ENCODE measurements at places on chromosomes 11 and 22. TPM values are rescaled to one million over a fixed set of nuclear protein-coding genes. Genes with fewer than 3 reads are reported as not detected.

MTMR2 gene
- total RNA-seq, result 45.4 TPM

ANAPC15 gene
- total RNA-seq, result 67.9 TPM

DDI1 gene
- total RNA-seq, result not detected

P2RY2 gene
- total RNA-seq, result not detected

MRGPRE gene
- not detected for total RNA-seq

- peaks cover 58% of the 10 kb centered on the region for H3K36me3 ChIP-seq
- no peaks in the 10 kb centered on the region for H3K27me3 ChIP-seq
- peak overlapping the region; percentile 67 for H3K4me3 ChIP-seq
- DNase-seq, result no peak
These were observed 8.5 kb downstream of the ADORA2A start for GRCh38 chr22:24435861-24436371.

DNA sequence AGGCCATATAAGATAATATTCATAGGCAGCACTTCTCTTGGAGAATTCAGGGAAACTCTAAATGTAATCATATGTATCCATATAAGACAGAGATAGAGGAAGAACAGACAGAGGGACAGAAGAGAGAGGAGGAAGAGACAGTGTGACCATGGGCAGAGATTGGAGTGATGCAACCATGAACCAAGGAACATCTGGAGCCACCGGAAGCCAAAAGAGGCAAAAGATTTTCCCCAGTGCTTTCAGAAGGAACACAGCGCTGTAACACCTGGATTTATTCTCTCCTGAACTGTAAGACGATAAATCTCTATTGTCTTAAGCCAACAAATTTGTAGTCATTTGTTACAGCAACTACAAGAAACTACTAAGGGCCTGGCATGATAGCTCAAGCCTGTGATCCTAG lies 57.7 kb downstream of the GAB2 start:
- H3K27me3 ChIP-seq, result no peaks in the 10 kb centered on the region
- peak overlapping the region; percentile 1 for H3K27ac ChIP-seq
- H3K36me3 ChIP-seq, result peaks cover 68% of the 10 kb centered on the region

- H3K4me1 ChIP-seq, result peaks cover 11% of the 10 kb centered on the region
- no peak overlapping the region for H3K27ac ChIP-seq
- H3K27me3 ChIP-seq, result no peaks in the 10 kb centered on the region
These were observed 51.3 kb upstream of the SCUBE2 start for GRCh38 chr11:9142732-9143131.

DNA sequence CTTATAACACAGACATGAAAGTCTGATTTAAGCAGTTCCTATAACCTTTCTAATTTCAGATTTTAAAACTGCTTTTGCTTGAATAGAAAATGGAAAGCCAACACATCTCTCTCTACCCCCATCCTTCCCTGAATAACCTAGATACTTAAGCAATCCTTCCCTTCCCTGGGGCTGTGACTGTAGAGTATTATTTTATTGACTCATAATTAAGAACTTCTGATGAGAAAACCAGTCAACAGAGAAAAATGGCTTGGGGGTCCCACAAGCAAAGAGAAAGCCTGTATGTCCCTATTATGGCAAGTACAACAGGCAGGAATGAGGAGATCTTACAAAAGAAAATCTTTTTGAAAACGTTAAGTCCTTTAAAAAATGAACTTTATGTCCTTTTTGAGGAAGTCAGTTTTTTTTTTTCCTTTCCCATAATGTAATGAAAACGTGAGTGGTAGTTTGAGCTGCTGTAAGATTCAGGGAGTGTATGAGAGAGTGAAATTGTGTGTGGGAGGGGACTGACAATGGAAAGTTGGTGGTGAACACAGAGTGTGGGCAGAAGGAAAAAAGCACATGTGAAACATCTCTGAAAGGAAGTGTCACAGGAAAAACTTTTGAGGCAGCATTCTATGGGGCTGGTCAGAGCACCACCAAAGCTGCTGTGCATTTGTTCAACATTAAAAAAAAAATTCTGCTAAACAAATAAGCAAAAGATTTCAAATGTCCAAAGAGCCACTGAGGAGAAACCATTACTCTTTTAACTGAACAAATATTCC lies 154.6 kb downstream of the MAML2 start:
- no peaks in the 10 kb centered on the region for H3K27me3 ChIP-seq
- H3K4me3 ChIP-seq, result peak overlapping the region; percentile 9
- DNase-seq, result peak; percentile 16
- H3K27ac ChIP-seq, result peak overlapping the region; percentile 75
- H3K4me1 ChIP-seq, result peaks cover 62% of the 10 kb centered on the region
- H3K36me3 ChIP-seq, result peaks cover 15% of the 10 kb centered on the region

- H3K27ac ChIP-seq, result no peak overlapping the region
- no peak overlapping the region for H3K4me3 ChIP-seq
- no peak for DNase-seq
- H3K4me1 ChIP-seq, result peaks cover 4% of the 10 kb centered on the region
These were observed 8.8 kb upstream of the DNAL4 start for GRCh38 chr22:38802671-38803121.
